Left kidney (tissue), 8 donors: ENCODE measurements at places on chromosomes 13 and 19.

DNA sequence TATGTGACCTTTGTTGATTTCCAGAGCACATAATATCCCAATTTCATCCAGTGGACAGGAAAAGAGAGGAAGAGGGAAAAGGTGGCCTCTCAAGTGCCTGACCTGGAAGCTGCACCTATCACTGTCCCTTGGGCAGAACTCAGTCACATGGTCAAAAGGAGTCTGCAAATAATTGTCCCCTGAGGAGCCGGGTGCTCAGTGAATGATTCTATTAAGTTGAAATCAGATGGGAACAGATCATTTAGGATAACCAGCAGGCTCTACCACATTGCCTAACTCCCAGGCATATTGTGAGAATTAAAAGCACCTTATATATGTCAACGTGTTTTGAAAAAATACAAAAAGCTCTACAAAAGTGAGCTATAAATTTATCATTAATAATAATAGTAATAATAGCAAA lies 6.8 kb downstream of the KL start:
- DNase-seq, result no peak

DNA sequence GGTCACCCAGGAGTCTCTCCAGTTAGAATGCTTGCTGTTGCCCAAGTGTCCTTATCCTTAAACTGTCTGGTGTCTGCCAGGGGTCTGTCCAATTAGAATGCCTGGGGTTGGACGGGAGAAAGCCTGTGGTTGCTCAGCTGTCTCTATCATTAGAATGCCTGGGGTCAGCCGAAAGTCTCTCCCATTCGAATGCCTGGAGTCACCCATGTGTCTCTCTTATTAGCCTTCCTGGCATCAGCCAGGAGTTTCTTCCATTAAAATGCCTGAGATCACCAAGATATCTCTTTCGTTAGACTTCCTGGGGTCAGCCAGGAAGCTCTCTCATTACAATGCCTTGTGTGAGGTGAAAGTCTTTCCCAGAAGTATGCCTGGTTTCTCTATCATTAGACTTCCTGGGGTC lies 1521.0 kb downstream of the UQCRFS1 start:
- DNase-seq, result no peak

GRCh38 chr13:27027086-27027667 lies 144.4 kb downstream of the USP12 start:
- DNase-seq, result no peak

DNA sequence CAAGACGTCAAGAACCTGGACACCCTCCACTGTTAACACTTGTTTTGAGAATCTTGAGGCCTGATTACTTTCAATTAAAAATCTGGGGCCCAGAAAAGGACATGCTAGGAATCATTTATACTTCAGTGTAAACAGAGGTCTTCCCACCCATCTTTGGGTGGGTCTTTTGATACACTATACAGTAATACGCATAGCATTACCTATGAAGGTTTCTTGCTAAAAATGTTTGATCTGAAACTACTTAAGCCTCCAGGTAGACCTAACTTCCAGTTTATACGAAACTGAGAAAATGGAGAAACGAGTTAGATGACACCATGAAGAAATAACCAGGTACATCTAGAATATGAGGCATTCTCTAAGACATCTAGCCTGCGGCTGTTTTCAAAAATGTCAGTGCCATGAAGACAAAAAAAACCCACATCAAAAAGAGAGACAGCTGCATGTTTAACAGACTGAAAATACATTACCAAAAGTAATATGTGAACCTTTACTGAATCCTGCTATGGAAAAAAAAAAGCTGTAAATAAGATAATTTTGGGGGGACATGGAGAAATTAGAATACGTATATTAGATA lies 36.6 kb downstream of the TGDS start:
- no peak for DNase-seq

DNA sequence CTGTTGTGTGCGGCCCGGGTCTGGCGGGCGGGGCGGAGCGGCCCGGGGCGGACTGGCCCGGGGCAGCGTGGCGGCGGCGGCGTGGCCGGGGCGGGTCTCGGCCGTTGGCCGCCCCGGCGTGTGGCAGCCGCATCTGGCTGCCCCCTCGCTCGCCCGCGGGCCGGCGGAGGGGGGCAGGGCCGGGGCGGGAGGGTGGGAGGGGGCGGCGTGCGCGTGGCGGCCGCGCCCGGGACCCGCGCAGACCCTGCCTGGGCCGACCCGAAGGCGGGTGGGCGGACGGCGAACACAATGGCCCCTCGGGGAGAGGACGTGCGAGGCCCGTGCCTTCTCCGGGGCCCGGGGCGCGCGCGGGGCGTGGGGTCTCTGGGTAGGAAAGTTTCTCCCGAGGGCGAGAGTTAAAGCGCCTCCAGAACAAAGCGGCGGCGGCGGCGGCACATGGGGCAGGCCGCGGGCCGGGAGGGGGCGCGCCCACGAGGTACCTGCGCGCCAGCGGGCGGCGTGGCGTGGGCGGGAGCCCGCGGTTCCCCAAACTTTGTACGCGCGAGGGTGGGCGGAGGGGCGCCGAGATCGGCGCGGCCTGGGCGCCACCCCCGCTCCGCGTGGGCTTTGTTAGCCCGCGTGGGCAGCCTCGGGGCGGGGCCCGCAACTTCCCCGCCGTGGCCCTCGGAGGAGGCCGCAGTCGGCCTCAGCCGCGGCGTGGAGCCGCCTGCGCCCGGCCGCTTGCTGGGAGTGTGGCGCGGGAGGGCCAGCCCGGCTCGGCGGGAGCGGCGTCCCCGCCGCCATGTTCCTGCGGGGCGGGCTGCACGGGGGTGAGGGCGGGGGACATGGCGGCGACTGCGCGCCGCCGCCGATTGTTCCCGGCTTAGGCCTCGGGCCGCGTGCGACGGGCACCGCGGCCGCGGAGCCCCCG lies 764 bp downstream of the MIR17HG start:
- DNase-seq, result no peak

GRCh38 chr13:24065176-24065575 lies 95.3 kb upstream of the SPATA13 start:
- no peak for DNase-seq

DNA sequence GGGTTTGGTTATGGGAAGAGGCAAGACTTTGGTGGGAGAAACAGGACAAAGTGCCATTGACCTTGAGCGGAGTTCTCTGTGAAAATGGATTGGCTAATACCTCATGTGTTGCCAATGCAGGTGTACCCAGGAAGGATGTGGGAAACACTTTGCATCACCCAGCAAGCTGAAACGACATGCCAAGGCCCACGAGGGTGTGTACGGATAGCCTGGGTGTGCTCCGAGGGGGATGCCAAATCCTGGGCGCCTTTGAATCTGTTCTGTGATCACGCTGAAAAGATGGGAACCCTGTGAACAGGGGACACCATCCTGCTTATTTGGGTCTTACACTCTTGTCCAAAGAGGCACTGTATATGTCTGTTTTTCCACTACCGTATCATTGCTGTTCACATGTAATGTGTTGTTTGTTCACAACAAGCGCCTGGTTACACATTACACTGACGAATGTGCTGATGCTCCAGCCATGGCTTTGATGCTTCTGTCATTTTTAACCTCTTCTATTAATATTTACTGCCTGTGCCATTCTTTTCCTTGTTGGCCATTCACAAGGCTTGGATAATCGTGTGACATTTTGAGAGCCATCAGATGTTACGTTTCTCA lies 8.3 kb downstream of the GTF3A start:
- no peak for DNase-seq

DNA sequence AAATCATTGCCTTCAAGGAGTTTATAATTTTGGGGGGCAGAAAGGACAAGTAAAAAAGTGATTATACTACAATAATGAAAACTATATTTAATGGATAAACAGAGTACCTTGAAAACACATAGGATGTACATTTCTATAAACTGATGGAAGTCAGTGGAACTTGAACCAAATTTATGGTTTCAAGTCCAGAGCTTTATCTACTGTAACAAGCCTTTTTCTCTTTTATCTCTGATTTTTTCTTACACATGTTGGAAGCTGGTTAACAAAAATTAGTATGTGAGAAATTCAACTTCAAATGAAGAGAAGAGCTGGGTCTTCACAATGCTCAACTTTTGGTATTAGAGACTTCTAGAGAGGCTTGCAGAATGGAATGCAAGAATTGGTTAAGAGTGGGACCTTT lies 393.6 kb downstream of the LMO7 start:
- no peak for DNase-seq
